ENCODE measurements at places on chromosomes 7 and 10. TPM values are rescaled to one million over a fixed set of nuclear protein-coding genes. Genes with fewer than 3 reads are reported as not detected.

GRCh38 chr7:83769407-83769806 lies 120.5 kb upstream of the SEMA3E start:
- no peak for DNase-seq

DNA sequence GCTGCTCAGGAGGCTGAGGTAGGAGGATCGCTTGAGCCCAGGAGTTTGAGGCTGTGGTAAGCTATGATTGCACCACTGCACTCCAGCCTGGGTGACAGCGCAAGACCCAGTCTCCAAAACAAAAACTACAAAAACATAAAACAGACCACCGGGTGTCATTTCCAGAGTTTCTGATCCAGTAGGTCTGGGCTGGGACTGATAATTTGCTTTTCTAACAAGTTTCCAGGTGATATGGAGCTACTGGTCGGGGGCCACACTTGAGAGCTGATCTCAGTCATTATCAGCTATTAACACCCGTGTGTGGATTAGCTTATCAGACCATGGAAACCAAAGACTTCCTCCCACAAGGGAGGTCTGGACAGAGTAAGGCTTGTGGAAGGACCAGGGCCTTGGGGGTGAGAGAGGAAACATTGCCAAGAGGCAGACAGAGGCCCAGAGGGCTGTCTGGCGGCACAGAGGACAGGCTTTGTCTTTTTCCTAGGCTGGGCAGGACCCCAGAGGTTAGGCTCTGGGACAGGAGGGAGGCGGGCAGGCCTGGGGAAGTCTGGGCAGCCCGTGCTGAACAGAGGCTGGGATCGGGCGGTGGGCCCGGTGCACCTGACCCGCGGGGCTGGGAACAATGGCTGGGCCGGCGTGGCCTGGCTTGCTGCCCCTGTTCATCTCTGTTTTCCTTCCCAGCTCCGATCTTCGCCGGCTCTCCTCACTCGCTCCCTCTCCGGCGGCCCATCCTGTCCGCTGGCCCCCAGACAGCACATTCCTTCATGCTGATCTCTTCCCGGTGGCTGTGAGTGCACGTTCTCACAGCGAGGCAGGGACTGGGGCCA lies 25.2 kb downstream of the TMEM270 start:
- no peak for DNase-seq

DNA sequence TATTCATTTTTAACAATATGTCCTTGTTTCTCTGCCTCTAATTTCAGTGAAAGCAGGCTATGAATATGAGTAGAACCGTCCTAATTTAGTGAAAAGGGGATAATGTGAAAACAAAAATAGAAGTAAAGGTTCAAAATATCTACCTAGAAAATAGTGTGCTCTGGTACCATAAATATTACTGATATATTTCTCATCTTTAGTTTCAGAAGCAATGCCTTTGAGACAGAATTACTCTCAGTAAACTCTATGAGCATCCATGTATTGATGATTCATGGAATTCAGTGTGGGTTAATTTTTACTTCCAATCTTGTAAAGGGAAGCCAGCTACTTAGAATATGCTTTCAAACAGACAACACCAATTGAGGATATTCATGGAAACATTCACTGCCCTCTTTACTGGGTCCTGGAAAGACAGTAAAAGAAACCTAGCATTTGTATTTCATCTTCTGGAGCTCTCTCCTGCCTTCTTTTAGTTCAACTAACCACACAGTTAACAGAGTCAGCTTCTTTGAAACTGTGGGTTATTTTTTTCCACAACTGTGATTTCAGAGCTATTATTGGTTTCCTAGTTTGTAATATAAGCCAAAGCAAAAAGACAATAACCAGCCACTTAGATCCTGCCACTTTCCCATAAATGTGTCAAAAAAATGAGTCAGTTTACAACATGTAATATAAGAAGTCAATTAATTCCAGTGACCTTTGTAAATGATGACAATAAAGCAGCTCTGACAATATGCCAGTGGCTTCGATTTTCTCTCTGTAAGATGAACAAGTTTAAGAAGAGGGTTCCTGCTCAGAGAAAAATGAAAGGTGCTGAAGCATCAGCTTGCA lies 1.7 kb downstream of the LRRN3 start:
- no peak for DNase-seq

- DNase-seq, result no peak
Observed at GRCh38 chr7:34841326-34841725, 183.3 kb downstream of the NPSR1 start.

- no peak for DNase-seq
Observed at GRCh38 chr7:147079083-147079482, 962.5 kb downstream of the CNTNAP2 start.

DNA sequence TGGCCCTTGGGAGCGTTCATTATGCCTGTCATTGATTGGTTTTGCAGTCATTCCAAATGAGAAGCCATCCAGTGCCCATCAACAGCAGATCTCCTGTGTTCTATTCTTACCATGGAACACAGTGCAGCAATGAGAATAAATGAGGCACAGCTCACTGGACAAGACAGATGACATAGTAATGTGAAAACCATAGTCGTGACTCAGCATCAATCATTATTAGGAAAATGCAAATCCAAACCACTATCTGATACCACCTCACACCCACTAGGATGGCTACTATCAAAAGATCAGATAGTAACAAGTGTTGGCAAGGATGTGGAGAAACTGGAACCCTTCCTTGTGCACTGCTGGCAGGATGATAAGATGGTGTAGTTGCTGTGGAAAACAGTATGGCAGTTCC lies 144.7 kb downstream of the ARHGAP22 start:
- no peak for DNase-seq

DNA sequence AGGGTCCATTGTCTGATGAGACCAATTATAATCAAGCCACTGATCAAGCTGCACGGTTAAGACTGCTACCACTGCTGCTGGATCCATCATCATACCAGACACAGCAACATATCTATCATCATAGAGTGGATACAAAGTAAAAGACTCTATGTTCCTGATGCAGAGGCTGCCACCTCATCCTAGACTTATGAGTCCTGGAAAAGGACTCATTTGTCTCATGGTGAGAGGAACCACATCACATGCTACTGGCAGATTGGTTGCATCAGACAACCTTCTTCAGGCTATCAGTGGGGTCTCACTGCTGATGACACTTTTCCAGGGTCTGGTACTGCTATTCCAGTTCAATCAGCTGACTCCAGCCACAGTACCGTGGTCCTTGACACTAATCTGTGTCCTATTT lies 79.0 kb downstream of the ABI1 start:
- DNase-seq, result no peak

DNA sequence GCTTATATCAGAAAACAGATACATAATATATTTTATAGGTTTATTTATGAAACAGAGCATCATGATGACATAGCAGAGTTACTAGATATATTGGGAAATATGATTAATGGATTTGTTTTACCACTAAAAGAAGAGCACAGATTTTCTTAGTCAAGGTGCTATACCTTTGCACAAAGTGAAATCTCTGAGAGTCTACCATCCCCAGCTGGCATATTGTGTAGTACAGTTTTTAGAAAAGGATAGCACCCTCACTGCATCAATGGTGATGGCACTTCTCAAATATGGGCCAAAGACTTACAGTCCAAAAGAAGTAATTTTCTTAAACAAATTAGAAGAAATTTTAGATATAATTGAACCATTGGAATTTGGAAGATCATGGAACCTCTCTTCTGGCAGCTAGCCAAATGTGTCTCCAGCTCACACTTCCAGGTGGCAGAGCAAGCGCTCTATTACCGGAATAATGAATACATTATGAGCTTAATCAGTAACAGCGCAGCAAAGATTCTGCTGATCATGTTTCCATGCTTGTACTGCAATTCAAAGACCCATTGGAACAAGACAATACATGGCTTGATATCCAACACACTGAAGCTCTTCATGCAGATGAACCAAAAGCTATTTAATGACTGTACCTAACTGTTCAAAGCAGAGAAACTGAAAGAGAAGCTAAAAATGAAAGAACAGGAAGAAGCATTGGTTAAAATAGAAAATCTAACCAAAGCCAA lies 21.9 kb upstream of the CREB3L2 start:
- DNase-seq, result no peak

- no peak for DNase-seq
Observed at GRCh38 chr10:122246830-122247520, 24.1 kb upstream of the BTBD16 start.

GRCh38 chr10:112059220-112059619 lies 124.3 kb downstream of the GPAM start:
- no peak for DNase-seq

Gene ZNF775
- 0.56 TPM for total RNA-seq

Gene CCNJ
- 5.0 TPM for total RNA-seq
